Substantia nigra (tissue), 51 donors: ENCODE measurements at places on chromosomes 16 and 17.
A peak's percentile ranks its signal among the peaks of the same experiment; 100 is the strongest.

DNA sequence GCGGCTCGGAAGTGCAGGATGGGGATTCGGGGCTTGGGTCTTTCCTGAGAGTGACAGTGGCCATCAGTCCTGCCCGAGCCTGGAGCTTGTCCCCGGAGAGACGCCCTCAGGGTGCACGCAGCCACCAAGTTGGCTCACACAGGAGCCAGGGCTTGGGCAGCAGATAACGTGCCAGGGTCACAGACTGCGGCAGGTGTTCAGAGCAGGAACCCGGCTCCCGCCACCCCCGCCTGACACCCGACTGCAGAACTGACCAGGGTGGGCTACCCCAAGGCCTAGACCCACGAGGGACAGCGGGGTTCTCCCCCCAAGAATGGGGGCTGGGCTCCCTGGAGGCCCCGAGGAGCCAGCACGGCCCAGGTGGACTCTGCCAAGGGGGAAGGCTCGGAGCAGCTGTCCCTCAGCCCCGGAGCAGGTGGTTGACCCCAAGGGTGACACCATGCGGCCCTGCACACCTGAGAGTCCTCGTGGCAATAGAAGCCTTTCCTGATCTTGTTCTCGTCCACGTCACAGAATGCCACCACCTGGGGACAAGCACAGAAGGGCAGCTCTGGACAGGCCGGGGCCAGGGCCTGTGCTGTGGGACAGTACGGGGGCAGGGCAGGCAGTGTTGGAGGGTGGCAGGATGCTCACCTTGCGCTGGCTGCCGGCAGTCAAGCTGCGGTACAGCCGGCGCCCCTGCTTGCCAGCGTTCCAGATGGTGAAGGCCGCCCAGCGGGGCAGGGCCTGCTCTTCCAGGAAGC lies 117.1 kb upstream of the ZNF750 start:
- DNase-seq: no peak

- no peak for DNase-seq
Observed at GRCh38 chr16:3101018-3101840, 2.1 kb upstream of the ZSCAN10 start.

DNA sequence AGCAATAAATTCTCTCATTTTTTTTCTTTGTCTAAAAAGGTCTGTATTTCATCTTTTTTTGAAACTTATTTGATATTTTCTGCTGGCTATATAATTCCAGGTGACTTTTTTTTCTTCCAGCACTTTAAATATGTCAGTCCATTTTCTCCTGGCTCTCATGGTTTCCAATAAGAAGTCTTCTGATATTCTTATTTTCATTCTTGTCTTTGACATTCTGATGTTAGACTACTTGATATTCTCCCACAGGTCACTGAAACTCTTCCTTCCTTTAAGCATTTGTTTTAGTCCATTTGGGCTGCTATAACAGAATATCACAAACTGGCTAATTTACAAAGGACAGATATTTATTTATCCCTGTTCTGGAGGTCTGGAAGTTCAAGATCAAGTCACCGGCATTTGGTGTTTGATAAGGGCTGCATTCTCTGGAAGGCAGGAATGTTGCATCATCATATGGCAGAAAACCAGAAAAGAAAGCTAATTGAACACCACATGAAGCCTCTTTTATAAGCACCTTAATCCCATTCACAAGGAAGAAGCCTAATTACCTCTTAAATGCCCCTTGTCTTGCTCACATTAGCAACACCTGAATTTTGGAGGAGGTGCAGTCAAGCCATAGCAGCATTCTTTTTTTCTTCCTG lies 242.1 kb upstream of the TNRC6C start:
- no peak for DNase-seq

GRCh38 chr17:4584917-4585637 lies 748 bp downstream of the SMTNL2 start:
- DNase-seq: no peak

DNA sequence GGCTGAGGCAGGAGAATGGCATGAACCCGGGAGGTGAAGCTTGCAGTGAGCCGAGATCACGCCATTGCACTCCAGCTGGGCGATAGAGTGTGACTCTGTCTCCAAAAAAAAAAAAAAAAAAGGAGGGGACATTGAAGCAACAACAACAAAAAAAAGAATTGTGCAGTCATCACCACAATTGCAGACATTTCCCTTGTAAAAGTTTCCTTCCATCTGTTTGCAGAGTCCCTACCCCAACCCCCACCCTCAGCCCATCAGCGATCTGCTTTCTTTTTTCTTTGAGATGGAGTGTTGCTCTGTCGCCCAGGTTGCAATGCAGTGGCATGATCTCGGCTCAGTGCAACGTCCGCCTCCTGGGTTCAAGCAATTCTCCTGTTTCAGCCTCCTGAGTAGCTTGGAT lies 3.7 kb downstream of the MGRN1 start:
- DNase-seq: no peak

DNA sequence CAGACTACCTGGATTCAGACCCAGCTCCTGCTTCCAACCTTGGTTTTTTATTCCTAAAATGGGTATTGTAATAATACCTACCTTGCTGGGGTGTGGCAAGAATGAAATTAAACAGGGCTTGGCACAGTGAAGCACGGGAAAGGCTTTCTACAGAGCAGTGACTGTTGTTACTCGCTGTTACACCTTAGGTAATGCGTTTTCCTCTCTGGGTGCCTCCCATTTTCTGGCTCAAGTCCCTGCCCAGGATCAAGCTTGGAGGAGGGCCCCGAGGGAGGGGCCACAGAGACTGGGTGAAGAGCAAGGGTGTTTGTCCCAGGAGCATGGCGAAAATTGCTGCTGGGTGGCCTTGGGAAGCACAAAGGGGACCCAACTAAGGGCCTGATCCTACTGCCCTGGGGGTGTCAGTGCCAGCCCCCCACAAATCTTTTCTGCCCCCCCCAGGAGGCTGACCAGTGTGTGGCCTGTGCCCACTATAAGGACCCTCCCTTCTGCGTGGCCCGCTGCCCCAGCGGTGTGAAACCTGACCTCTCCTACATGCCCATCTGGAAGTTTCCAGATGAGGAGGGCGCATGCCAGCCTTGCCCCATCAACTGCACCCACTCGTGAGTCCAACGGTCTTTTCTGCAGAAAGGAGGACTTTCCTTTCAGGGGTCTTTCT lies 13.3 kb downstream of the MIEN1 start:
- DNase-seq: no peak

- DNase-seq: no peak
Observed at GRCh38 chr17:81713004-81713555, 996 bp downstream of the SLC25A10 start.

DNA sequence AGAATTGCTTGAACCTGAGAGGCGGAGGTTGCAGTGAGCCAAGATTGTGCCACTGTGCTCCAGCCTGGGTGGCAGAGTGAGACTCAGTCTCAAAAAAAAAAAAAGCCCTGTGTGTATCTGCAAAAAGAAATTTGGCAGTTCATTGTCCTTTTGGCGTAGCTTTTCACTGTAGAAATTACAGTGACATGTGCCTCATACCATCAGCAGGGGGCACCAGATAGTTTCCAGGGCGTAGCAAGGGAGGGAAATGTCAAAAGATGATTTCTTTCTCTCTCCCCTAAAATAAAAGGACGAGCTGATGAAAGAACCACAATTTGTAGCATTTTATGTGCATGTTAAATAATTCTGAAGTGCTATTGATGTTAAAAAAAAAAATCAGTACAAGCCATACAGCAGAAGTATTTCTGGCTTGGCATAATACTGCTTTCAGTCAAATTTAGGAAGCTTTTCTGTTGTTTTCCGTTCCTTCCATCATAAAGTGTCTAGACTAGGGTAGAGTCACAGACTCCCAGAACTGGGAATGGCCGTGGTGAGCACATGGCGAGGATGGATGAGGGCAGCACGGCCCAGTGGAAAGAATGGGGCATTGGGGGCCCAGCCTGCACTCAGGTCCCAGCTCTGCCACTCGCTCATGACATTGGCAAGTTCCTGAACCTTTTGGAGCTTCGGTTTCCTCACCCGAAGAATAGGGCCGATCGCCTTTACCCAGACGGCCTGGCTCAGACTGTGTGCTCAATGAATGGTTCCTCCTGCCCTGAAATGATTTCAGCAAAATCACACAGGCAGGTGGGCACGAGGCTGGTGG lies 59.8 kb upstream of the RPH3AL start:
- DNase-seq: no peak

DNA sequence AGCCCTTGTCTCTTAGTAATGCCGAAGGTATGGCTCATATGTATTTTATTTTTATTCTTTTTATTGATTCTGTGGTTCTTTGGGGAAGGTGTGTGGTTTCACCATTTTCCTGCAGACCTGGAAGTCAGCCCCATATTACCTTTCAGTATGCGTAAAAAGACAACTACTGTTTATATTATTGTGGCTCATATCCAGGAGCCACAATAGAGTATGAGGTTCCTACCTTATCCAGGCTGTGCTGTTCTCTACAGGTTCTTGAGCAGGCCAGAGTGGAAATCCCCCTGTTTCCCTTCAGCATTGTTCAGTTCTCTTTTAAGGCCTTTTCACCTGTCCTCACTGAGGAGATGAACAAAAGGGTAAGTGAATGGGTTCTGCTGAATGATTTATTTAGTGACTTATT lies 33.2 kb downstream of the REXO5 start:
- no peak for DNase-seq

DNA sequence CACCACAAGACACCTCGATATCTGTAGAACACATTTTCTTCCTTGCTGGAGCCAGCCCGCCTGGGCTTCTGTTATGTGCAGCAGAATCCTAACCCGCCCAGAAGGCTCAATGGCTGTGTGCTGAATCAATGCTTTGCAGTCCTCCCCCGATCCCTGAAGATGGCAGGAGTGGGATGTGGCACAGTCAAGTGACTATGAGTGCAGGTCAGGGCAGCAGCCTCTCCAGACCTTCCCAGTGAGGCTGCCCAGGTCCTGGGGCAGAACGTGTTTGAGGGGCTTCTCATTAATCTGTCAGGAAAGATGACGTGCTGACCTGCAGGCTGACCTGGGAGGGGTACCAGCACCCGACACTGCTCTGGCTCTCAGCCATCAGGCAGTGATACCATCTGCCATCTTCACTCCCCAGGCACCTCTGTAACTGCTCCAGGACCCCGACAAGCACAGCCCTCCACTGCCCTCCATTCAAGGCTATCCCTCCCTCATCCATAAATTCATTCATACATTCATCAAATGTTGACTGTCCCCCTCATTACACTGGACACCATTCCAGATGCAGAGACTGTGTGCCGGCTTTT lies 35.2 kb downstream of the LRRC75A start:
- no peak for DNase-seq

GRCh38 chr16:76052725-76053124 lies 224.5 kb upstream of the CNTNAP4 start:
- DNase-seq: no peak

GRCh38 chr17:68456339-68457167 lies 743 bp downstream of the WIPI1 start:
- peak; percentile 74 for DNase-seq

- no peak for DNase-seq
Observed at GRCh38 chr16:89798832-89799370, 17.5 kb downstream of the FANCA start.

- DNase-seq: no peak
Observed at GRCh38 chr16:24776501-24777220, 47.2 kb downstream of the TNRC6A start.

DNA sequence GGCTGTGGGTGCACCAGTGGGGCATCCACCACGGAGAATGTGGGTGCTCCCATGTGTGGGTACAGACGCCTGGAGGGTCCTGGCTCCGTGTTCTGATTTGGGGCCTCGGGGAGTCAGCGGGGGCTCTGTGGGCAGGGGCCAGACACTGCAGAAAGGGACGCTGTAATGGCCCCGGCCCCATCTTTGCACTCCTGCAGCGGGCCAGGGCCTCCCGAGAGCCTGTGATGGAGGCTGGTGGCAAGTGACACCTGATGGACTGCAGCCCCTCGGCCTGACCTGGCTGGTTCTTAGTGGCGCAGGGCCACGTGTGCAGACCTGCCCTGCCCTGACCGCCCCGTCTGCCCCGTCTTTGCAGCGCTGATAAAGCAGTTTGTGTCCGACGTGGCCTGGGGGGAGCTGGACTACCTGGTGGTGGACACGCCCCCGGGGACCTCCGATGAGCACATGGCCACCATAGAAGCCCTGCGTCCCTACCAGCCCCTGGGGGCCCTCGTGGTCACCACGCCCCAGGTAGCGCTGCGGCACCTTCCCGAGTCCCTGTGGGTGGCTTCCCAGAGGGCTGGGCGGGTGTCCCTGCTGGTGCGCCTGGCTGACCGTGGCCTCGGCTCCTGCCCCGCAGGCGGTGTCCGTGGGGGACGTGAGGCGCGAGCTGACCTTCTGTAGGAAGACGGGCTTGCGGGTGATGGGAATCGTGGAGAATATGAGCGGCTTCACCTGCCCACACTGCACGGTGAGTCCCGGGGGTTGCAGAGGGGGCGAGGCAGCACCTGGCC lies 4.7 kb downstream of the NUBP2 start:
- DNase-seq: no peak

DNA sequence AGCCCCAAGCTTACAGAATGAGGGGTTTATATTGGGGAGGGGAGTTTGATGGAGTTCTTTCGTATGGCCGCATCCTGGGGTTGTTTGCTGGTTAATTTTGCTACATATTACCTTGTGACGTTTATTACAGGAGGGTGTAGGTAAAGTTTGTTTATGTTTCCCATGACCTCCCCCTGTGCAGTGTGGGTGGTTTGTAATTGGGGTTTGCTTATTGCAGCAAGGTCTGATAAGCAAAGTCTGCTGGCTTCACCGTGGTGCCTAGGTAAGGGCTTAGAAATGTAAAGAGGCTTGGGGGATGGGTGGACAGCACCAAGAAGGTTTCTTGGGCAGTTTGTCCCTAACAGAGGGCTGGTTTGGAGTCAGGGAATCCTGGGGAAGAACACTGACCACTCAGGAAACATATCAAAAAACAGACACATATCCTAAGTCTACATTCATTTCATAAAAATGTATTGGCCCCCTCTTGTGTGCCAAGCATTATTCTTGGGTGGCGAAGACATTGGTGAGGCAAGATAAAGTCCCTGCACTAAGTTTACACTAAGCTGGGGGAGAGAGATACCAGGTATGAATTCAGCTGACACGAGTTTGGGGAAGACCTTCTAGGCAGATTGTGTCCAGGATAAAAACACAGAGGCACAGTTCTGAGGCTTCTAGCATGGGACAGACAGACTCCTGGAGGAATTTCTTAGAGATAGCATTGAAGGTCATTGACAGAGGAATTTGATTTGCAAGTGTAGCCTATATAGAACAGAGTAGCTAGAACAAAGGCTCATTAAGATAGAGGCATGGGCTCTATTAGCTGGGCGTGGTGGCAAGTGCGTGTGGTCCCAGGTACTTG lies 9.5 kb downstream of the ZNF764 start:
- DNase-seq: no peak

DNA sequence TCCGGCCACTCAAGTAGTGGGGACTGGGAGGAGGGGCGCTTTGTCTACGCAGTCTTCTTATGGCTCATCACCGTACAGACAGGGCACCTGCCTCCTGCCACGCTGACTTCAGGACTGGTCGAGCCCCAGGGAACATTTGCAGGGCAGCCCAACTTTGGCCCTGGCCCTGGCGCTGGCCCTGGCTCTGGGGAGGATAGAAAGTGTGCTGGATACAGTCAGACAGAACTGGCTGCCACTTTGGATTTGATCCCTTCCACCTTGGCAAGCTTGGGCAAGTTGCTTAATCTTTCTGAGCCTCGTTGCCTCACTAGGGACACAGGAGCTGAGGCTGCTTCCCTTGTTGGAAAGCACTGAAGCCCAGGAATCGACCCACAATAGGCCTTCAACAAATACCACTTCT lies 13.6 kb downstream of the LGALS9 start:
- DNase-seq: no peak

GRCh38 chr17:7558544-7559319 lies at the start of gene TNFSF13:
TSS of gene TNFSF13 (plus strand) at chr17:7558750. CDS start at chr17:7559040, 290 bp downstream.
- no peak for DNase-seq

- DNase-seq: peak; percentile 59
Observed at GRCh38 chr17:72118335-72119076, 2.3 kb upstream of the SOX9 start.
